Stimulated activated naive CD4-positive, alpha-beta T cell treated with Interleukin-2 at 50 U/mL for 16 hours (primary cell): ENCODE measurements at places on chromosomes 3 and 15.

DNA sequence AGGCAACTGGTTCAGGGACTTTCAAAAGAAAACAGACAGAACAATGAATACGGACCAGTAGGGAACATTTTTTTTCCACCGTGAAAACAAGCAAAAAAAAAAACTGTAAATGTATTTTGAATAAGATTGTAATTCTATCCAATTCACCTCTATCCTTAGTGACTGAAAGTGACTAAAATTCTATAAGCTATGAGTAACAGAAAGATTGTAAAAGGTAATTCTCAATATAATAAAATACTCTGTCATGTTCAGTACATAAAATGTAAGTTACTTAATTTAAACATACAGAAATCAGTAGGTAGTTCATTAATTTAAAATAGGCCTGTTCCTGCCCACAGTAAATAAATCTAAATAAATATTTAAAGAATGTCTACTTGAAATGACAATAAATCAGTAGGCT is 368.2 kb upstream of the ARHGEF26 start:
- DNase-seq = no peak

GRCh38 chr3:78569804-78570203 is 1198.0 kb downstream of the ROBO1 start:
- no peak for DNase-seq

DNA sequence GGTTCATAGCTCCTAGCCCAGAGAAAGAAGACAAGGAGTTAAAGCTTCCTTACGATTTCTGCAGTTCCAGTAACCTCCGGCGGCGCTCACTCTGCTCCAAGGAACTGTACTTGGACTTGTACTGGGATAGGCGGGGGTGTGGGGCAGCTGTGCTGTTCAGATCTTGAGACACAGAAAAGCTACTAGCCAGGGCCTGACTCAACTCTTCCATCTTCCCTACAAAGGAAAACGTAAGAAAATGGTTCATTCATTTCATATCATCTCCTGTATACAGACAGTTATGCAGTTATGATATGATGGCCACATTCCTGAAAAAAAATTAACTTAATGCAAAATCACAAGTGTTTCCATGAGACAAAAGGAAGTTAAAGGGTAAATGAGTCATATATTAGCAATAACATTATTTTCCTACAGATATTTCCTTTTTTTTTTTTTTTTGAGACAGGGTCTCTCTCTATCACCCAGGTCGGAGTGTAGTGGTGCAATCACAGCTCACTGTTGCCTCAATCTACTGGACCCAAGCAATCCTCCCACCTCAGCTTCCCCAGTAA is 4.6 kb downstream of the SNUPN start:
- DNase-seq = no peak

- DNase-seq = no peak
These were observed 61.9 kb downstream of the CLDN1 start for GRCh38 chr3:190260301-190260700.

- no peak for DNase-seq
These were observed 250.1 kb downstream of the TLE3 start for GRCh38 chr15:69847625-69848024.

DNA sequence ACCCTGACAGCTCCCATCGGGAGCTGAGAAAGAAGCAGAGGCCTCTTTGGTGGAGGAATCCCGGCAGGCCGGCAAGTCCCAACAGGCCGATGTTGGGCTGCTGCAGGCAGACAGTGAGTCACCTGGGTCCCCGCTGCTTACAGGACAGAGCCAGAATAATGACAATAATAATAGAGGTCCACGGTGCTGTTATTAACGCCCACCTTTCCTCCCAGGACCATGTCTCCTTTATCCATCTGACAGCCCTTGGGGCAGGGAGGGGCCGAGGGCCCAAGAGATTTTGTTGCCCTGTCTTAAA is 29.3 kb upstream of the MAGEF1 start:
- no peak for DNase-seq
